ENCODE measurements at places on chromosomes 1 and 21.
A peak's percentile ranks its signal among the peaks of the same experiment; 100 is the strongest.

- peak; percentile 18 for DNase-seq
These were observed 992 bp upstream of the SSX2IP start for GRCh38 chr1:84691122-84691783.

GRCh38 chr1:172184506-172185191, 235.8 kb upstream of the C1orf105 start:
- no peak for DNase-seq

DNA sequence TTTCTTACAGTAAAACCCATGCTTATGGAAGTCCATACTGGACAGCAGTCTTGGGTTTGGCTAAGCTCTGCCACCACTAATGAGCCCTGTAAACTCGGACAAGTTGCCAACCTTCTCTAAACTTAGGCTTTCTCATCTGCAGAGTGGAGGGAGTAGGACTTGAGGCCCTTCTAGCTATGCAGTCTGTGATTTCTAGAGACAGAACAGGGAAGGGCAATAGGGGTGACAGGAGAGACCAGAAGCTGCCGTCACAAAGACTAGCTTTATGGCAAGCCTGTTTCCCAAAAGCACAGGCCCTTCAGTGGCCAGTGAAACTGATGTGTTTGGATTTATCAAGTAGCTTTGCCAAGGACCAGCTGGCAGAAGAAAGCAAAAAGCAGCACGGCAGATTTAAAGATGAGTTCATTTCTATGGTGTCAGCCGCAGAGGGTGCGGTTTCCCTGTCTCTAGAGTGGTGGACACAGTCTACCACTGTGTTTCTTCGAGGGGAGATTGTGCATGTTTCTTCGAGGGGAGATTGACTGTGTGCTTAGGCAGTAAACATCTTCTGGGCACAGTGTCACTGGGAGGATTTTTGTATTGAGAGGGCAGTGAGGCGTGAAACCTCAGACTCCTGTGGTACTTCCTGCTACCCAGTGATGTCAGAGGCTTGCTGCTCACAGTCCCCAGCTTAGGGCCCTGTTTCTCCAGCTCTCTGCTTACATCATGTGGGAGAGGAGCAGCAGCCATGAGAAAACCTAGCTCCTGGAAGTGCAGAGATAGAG, 119.0 kb downstream of the ROR1 start:
- DNase-seq: peak; percentile 4

DNA sequence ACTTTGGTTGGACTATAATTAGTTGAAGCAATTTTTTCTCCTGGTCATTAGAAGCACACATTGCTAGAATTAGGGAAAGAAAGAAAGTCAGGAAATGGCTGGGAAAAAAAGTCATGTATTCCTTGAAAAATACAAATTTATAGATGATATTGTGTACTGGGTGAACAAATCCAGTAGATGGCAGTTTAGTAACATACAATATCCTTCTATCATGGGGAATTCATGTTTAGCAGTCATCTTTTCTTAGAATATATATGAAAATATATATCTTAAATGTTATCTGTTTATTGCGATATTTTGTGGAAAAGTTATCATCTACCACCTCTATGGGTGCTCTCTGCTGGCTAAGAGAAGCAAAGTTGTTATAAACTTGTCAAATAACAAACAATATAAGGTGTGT, 13.1 kb upstream of the ZRANB2 start:
- DNase-seq: no peak

DNA sequence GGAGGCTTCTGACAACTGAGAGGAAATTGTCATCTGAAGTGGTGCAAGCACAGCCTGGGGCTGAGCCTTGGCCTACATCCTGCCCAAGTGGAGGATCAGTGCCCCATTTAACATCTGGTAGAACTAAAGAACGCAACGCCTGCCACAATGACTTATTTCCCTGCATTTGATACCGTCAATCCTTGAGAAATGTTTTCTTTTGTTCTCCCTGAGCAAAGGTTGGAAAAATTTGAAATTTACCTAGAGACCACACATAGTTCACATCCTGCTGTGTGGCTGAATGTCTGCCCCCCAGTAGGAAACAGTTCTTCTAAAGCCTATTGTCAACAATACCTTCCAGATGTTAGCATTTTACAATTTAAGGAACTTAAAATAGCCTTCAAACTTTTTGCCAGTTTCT, 5.6 kb upstream of the RGS4 start:
- no peak for DNase-seq

DNA sequence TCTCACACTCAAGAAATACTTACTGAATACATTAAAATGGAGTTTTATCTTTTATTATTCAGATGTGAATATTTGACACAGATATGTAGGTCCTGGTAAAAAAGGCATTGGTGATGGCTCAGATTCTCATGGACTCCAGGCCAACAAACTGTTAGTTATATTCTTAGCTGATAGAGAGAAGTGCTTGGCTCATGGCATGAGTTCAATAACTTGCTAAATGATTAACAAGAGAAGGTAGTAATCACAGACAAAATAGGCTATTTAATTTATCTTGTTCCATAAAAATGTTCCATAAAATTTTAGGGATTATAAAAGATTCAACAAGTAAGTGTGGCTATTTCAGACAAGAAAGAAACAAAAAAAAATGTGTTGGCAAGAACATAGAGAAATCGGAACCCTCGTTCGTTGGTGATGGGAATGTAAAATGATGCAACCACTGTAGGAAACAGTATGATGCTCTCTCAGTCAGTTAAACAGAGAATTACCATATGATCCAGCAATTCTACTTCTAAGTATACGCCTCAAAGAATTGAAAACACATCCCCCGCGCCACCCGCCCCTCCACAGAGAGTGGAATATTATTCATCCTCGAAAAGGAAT, 737.8 kb upstream of the ADAMTS5 start:
- no peak for DNase-seq

DNA sequence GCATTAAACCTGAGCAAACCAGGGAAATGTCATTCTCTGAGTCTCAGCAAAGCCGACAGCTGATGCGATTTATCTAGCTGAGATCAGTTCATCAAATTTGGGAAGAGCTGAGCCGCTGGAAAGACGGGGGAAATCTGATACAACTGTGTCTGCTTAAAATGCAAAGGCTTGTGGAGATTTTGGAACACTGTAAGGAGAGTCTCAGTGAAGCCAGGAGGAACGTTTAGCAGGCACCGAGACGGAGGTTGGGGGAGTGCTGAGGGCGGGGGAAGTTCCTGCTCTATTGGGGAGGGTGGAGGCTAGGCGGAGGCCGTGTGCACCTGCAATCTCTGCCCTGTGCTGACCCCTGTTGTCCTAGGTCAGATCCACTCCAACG, 143.2 kb upstream of the CSF3R start:
- DNase-seq: no peak

- no peak for DNase-seq
These were observed 391.8 kb downstream of the DUSP10 start for GRCh38 chr1:221350091-221350490.

GRCh38 chr1:32111789-32112188, 3.9 kb downstream of the KPNA6 start:
- DNase-seq: no peak

GRCh38 chr1:38326135-38326534, 279.5 kb upstream of the POU3F1 start:
- no peak for DNase-seq

DNA sequence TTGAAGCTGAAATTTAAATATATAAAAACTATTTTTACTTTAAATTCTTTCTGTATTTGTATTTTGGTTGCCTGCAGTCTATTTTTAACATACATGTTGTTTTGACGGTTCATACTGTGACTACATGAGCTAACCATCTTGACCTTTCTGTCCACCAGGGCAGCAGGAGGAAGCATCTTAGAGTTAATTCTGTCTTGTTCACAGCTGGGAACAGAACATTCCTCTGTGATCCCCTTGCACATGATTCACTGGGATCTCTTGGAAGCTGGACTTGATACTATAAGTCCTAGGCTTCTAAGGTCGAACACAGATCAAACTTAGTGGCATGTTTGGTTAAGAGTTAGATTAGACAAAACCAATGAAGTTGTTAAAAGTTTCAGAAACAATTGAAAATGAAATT, 99.7 kb downstream of the NFIA start:
- no peak for DNase-seq

- no peak for DNase-seq
These were observed 39.2 kb downstream of the CAMK2N1 start for GRCh38 chr1:20446796-20447195.

GRCh38 chr1:232673256-232673655, 43.3 kb upstream of the SIPA1L2 start:
- DNase-seq: no peak

DNA sequence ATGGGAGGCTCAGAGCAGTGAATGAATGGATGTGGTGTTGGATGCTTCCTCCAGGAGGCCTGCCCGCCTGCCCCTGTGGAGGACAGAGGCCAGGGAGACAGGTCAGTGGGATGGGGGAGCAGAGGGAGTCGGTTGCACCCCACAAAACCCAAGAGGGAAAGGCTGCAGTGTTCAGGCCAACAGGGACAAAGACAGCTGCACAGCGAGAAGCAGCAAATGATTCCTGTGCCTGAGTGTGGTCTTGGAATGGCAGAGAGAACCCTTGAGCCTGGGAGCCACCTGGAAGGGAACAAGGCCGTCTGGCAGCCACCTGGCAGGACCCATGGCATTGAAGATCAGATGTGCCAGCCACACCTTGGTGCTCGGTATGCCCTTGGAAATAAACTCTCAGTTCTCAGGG, 8.1 kb downstream of the TFF3 start:
- no peak for DNase-seq

DNA sequence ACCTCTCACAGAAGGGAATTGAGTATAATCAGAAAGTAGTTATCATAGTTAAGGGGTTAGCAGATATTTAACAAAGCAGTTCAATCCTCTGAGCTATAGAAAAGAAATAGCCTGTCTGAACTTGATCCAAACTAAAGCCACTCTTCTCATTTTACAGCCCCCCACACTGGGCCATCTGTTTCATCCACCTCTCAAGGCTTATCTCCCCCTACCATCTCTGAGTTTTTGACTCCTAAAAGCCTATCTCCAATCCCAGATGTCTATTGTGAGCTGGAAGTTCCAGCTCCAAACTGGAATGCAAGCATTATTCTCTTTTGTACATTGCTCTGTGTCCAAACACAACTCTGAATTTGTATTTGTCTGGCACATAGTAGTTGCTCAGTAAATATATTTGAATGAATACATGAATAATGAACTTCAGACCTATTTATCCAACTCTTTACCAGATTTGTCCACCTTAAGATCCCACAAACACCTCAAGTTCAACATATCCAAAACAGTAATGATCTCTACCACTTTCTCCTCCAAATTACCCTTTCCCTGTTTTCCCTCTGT, 98.1 kb downstream of the PLPP3 start:
- no peak for DNase-seq

GRCh38 chr1:29679316-29679715, 443.0 kb downstream of the PTPRU start:
- DNase-seq: no peak

GRCh38 chr1:165826565-165827267, 698 bp upstream of the UCK2 start:
- DNase-seq: no peak

DNA sequence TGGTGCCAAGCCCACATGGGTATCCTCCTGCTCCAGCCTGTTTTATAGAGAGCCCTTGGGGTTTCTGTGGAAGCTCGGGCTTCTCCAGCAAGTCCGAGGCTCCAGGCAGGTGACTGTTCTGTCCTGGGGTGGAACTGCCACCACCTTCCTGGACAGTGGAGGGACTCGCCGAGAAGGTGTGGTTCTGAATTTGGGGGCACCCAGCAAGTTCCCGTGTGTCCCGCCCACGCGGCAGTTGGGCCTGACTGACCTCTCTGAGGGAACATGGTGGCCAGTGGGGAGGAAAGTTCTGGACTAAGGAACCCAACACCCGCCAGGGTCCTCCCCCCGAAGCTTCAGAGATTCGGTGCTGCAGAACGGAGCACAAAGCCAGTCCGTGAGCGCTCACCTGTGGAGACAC, 158.1 kb upstream of the C1orf174 start:
- no peak for DNase-seq

DNA sequence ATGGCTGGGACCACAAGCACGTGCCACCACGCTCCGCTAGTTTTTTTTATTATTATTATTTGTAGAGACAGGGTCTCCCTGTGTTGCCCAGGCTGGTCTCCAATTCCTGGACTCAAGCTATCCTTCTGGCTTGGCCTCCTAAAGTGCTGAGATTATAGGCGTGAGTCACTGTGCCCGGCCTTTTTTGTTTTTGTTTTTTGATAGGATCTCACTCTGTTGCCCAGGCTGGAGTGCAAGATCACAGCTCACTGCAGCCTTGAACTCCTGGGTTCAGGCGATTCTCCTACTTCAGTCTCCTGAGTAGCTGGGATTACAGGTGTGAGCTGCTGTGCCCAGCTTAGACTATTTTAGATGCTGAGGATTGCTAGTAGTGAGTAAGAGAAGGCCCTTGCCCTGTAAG, 11.8 kb upstream of the RNF11 start:
- no peak for DNase-seq

DNA sequence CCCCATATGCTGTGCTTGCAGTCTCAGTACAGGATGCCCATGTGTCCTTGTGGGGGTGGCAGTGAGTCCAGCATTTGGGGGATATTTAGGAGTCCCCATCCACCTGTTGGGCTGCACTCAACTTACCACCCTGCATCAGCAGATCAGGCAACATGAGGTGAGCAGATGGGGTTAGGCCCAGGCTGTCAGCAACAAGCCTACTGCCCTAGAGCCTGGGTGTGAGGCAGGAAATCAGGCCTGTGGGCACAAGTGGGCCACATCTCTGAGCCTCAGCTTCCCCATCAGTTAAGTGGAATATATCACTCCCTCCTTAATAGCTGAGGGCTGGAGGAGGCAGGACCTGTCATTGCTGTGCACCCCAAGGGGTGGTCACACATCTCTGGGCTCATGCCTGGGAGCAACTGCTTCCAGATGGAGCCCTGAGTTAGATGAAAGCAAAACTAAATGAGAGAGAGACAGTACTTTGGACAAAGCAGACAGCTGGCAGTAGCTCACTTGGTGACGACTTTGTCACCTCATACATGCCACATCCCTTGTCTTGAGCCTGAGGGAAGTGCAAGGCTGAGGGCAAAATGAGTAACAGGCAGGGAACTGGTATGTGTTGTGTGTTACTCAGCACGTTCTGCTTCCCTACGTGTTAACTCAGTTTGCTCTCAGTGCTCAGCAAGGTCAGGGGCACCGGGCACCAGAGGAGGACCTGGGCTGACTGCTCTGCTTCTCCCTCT, 48.4 kb downstream of the TRIM11 start:
- no peak for DNase-seq

- no peak for DNase-seq
These were observed 68.2 kb upstream of the COL24A1 start for GRCh38 chr1:86224651-86225310.

DNA sequence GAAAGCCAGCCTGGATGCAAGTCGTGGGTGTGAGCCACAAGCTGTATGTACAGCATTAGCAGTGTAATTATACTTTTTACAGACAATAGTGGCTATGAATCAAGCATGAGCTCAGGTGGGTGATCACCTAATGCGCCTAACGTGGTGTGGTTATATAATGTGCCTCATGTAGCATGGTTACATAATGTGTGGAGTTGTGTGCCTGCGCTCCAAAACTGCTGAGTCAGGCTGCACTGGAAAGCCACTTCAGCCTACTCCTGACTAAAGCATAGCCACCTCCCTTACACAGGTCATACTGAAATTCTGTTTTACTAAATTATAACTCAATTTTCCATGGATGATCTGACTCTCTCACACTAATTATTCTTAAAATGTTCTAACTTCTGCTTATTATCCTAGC, 69.8 kb downstream of the KCNT2 start:
- no peak for DNase-seq

GRCh38 chr1:63920154-63921117, 146.6 kb downstream of the ROR1 start:
- no peak for DNase-seq

GRCh38 chr1:36136535-36136934, 11.5 kb upstream of the COL8A2 start:
- DNase-seq: no peak

- DNase-seq: no peak
These were observed 122.9 kb downstream of the MAST2 start for GRCh38 chr1:45926330-45926729.

- no peak for DNase-seq
These were observed 2.7 kb upstream of the SAMSN1 start for GRCh38 chr21:14548779-14549178.

Data from CD4-positive, alpha-beta T cell treated with Interferon alpha-2 for 1 hour (primary cell).